ENCODE measurements at places on chromosomes 12 and 14.

GRCh38 chr12:88993651-88994050 lies 358.6 kb downstream of the DUSP6 start:
- no peak overlapping the region for H3K27ac ChIP-seq
- H3K4me1 ChIP-seq: peaks cover 2% of the 10 kb centered on the region
- peak; percentile 13 for DNase-seq
- H3K36me3 ChIP-seq: no peaks in the 10 kb centered on the region
- H3K27me3 ChIP-seq: no peaks in the 10 kb centered on the region

DNA sequence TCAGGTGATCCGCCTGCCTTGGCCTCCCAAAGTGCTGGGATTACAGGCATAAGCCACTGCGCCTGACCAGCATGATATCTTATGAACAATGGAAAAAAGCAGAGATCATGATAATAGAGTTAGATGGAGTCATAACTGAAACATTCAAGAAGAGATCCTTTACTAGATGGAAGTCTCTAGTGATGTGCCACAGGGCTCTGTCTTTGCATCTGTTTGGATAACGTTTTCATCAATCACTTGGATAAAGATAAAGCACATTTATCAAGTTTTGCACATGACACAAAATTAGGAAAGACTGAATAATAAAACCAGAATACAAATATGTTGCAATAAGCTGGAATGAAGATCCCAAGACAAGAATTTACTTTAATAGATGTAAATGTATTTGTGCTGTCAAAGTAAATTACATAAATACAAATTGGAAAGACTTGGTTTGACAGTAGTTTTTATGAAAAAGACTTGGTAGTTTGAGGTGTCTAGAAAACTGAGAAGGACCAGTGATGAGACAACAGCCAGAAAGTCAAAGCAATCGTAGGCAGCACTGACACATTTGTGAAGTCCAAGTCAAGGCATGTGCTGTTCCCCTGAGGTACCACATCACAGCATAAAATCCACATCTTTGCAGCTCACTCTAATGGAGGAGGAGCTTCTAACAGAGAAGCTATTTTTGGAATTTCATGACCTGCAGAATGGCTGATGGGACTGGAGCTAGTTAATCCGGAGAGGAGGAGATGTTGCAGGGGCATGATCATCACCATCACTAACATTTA lies 28.5 kb downstream of the GPRC5A start:
- H3K27ac ChIP-seq: no peak overlapping the region
- H3K36me3 ChIP-seq: no peaks in the 10 kb centered on the region
- no peak overlapping the region for H3K4me3 ChIP-seq
- peaks cover 1% of the 10 kb centered on the region for H3K4me1 ChIP-seq
- no peak for DNase-seq

- H3K27ac ChIP-seq: no peak overlapping the region
- no peak overlapping the region for H3K4me3 ChIP-seq
- H3K4me1 ChIP-seq: no peaks in the 10 kb centered on the region
- H3K27me3 ChIP-seq: peaks cover 5% of the 10 kb centered on the region
Measured at GRCh38 chr14:51865953-51866747, 5.7 kb downstream of the GNG2 start.

DNA sequence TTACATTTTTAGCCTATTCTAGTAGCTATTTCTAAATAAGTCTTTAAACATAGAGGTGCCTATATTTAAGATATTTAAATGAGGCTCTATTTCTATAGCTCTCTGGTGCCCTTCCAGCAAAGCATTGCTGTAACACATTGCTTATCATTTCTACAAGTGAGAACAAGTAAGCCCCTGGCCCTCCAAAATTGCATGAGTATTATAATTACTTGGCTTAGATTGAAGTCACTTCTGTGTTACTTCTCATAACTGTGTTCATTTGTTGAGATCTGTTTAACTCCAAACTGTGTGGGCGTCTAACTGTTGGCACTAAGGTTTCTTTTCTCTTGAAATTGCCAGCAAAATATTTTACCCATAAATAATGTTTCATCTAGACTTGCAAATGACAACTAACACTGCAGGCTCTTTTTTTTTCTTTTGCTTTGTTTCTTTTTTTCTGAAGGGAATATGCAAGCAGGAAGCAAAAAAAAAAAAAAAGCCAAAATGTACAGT lies 66.5 kb downstream of the DAD1 start:
- no peak for DNase-seq
- no peak overlapping the region for H3K4me3 ChIP-seq
- no peaks in the 10 kb centered on the region for H3K27me3 ChIP-seq
- H3K36me3 ChIP-seq: no peaks in the 10 kb centered on the region

DNA sequence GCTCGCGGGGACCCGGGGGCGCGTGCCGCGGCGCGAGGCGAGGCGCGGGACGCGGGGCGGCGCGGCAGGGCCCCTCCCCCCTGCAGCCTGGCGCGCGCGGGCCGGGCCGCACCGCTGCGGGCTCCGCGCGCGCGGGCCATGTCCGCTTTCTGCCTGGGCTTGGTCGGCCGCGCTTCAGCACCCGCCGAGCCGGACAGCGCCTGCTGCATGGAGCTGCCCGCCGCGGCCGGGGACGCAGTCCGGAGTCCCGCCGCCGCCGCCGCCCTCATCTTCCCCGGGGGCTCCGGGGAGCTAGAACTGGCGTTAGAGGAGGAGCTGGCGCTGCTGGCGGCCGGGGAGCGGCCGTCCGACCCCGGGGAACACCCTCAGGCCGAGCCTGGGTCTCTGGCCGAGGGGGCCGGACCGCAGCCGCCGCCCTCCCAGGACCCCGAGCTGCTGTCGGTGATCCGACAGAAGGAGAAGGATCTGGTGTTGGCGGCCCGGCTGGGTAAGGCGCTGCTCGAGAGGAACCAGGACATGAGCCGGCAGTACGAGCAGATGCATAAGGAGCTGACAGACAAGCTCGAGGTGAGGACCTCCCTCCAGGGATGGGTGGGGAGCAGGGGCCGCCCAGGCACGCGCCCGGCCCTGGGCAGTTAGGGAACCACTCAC lies 820 bp downstream of the BICDL1 start:
- no peak overlapping the region for H3K27ac ChIP-seq
- H3K36me3 ChIP-seq: no peaks in the 10 kb centered on the region
- H3K27me3 ChIP-seq: no peaks in the 10 kb centered on the region

DNA sequence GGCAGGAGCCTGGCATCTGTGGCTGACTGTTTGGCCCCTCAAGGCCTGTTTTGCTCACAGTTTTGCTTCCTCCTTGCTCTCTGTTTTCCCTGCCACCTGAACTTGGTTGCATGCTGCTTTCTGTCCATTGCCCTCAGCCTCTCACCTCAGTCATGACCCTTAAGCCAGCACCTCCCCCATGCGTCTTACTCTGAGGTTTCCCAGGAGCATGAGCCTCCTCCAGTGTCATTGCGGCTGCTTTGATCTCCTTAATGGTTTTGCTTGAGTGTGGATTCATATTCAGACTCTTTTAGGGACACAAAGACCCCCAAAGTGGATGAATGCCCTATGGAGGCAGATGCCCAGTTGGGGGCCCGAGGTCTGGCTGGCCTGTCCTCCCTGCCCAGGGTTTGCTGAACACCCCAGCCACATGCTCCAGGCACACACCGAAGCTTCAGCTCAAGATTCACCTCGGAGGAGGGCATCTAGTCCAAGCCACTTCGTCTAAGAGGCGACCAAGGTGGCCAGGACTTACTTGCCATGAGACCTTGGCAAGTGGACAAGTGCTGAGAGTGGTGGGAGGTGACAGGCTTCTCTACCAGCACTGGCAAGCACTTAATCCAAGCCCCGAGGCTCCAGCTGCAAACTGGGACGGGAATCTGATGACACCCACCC lies 95.4 kb upstream of the DIO3 start:
- no peaks in the 10 kb centered on the region for H3K4me1 ChIP-seq
- no peak overlapping the region for H3K4me3 ChIP-seq
- no peak overlapping the region for H3K27ac ChIP-seq
- no peaks in the 10 kb centered on the region for H3K27me3 ChIP-seq
- DNase-seq: no peak

- H3K4me1 ChIP-seq: no peaks in the 10 kb centered on the region
- H3K36me3 ChIP-seq: no peaks in the 10 kb centered on the region
- DNase-seq: no peak
- H3K27me3 ChIP-seq: no peaks in the 10 kb centered on the region
- no peak overlapping the region for H3K27ac ChIP-seq
- H3K4me3 ChIP-seq: no peak overlapping the region
Measured at GRCh38 chr12:67456431-67456901, 187.3 kb downstream of the CAND1 start.

DNA sequence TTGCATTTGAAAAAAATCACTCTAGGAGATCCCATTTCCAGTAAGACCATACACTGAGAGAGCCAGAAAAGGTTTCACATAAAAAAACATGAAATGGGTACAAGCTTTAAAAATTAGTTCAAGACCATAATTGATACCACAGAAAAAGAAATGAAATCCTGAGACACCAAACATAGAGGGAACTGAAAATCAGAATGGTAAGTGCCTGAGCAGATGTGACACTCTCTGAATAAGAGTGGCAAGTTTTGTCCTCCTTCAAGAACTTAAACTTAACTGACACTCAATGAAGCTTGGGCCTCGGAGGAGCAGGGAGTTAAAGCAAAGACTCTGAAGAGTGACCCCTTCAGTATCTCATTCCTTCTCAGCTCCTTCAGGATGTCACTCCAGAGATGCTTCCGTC lies 23.2 kb upstream of the PTGDR start:
- H3K4me3 ChIP-seq: no peak overlapping the region
- H3K27me3 ChIP-seq: no peaks in the 10 kb centered on the region
- H3K36me3 ChIP-seq: no peaks in the 10 kb centered on the region
- no peak for DNase-seq

- no peak for DNase-seq
- H3K27ac ChIP-seq: peak overlapping the region; percentile 87
- H3K4me3 ChIP-seq: no peak overlapping the region
Measured at GRCh38 chr12:132046561-132046960, 96.8 kb downstream of the EP400 start.

DNA sequence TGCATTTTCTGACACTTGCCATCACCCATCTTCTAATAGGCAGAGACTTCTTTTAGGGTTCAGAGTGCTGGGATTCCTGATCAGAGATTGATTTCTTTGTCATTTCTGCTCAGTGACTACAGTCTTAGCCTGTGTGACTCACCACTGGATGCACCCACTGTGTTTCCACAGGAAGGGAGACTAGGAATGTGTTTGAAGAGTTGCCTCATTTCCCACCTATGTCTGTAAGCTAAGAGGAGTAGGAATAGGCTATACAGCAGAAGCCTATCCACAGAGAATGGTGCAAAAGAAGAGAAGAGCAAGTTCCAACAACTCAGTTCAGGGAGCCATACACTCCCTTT lies 60.2 kb upstream of the ACTN1 start:
- H3K4me1 ChIP-seq: peaks cover 19% of the 10 kb centered on the region
- DNase-seq: no peak
- no peak overlapping the region for H3K4me3 ChIP-seq

Data from iPS DF 6.9 (cell line).